ENCODE measurements at places on chromosomes 13 and 19.

DNA sequence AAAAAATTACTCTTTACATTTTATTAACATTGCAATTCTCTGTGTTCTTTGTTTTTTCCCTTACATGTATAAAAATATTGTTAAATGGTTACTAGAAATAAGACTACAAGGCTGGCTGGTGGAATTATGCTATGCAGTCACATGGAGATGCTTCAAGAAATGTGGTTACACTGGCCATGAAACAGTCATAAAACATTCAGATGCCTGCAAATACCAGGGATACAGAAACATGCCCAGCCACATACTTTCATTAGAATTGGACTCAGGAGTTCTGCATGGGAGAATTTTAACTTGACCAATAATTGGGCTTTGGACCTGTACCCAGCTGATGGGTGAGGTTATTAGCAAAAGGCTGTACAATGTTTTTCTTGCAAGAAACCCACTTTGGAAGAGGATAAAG lies 1407.7 kb upstream of the SLC10A2 start:
- no peak for DNase-seq

- DNase-seq = no peak
Measured at GRCh38 chr19:6343462-6343861, 10.1 kb upstream of the ACER1 start.

DNA sequence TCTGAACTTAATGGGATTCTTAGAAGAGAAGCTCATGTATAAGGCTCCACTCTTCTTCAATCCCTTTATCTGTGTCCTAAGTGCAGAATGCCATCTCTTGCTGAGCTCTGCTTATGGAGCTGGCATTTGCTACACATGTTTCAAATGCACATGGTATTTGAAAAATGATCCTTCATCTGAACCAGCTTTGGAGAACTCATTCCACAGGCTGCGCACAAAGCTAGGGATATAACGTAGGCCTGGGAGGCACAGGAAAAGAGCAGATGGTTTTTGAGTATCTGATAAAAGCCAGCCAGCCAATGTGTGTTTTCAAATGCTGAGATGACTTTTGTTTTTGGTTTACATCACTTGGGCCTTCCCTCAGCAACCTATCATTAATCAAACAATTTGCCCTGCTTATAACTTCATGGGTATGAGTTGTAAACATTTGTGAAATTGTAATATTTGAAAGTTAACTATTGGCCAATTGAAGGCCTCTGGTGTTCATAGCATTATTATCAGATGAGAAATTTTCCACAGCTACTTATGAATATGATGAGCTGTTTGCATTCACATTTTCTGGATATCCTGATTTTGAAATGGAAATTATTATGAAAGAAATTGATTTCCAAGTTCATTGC lies 729.0 kb downstream of the FGF9 start:
- DNase-seq = no peak

GRCh38 chr19:17873786-17874757 lies 2.3 kb downstream of the SLC5A5 start:
- peak; percentile 87 for DNase-seq

DNA sequence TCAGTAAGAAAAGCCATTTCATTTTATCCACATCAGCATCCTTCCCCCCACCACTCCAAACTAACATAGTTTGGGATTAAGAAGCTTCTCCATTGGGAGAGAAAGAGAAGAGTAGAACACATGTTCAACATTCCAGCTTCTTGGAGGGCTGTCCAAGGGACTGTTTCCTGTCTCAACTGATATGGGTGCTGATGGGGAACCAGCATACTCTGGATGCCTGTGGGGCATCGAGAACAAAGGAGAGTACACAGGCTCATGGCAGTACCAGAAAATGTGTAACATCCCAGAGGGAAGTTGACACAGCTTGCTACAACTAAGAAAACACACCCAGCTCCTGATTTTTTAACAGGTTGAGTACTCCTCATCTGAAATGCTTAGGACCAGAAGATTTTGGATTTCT lies 24.7 kb downstream of the SUCLA2 start:
- no peak for DNase-seq

- no peak for DNase-seq
Measured at GRCh38 chr13:22126433-22127021, 455.7 kb downstream of the FGF9 start.

DNA sequence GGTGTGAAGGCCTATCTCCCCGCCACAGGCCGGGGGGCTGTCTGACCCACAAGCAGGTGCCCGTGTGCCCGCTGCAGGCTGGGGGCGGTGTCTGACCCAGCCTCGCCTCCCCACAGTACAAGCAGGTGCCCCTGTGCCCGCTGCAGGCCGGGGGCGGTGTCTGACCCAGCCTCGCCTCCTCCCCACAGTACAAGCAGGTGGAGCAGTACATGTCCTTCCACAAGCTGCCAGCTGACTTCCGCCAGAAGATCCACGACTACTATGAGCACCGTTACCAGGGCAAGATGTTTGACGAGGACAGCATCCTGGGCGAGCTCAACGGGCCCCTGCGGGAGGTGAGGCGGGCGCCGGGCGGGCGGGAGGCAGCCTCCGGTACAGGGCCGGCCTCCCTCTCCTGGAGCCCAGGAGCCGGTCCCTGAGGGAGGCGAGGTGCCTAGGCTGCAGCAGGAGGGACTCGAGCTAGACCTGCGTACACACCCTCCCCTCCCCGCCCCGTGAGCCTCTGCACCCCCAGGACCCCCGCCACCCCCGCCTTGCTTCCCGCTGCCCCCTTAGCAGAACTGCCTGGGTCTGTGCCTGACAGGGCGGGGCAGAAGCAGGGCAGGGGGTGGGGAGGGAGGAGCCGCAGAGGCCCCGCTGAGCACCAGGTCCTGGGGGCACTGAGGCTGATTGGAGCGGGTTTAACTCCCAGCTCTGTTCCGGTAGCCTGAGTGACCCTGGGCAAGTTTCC lies 20.6 kb downstream of the HCN2 start:
- peak; percentile 79 for DNase-seq

DNA sequence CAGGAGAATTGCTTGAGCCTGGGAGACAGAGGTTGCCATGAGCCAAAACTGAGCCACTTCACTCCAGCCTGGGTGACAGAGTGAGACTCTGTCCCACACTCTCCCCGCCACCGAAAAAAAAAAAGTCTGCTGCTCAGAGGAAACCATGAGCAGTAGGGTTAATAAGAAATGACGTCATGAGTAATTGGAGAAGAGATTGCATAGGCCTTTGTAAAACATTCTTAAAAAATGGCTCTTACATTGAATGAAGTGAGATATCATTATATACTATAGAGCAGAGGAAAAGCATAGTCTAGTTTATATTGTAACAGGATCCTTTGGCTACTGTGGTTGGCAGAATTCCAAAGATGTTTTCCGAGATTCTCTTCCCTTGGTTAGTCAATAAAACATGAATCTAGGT lies 228.2 kb downstream of the PCDH20 start:
- no peak for DNase-seq

GRCh38 chr19:54017261-54017660 lies 25.8 kb downstream of the CACNG6 start:
- DNase-seq = no peak

DNA sequence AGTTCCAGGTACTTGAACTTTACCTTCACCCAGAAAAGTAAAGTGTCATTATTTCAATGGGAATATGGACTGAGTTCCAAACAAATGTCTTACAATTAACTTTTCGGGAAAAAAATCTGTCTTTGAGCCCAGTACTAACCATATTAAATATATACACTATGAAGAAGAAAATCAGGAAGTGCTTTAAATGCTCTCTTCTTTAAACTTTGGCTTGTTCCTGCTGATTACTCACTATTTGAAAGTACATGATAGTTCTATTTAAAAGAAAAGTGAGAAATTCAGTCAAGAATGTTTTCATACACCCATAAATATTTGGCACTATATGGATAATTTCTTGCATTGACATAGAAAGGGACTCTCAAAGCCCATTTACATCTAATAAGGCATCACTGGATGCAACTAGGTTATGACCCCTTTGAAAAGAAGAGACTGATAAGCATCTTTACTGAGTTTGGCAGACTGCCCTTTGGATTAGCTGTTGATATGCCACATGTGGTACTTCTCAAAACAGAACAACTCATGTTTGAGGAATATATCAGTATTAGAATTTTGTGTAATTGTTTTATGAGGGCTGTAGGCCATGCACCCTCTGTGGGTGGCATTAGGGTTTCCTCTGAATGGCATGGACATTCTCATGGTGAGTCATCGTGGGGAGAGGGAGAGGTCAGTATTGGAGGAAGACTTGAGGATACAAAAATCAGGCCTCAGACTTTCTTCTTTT lies 25.0 kb upstream of the VWA8 start:
- no peak for DNase-seq

GRCh38 chr13:94658926-94659597 lies 53.3 kb downstream of the SOX21 start:
- DNase-seq = no peak

DNA sequence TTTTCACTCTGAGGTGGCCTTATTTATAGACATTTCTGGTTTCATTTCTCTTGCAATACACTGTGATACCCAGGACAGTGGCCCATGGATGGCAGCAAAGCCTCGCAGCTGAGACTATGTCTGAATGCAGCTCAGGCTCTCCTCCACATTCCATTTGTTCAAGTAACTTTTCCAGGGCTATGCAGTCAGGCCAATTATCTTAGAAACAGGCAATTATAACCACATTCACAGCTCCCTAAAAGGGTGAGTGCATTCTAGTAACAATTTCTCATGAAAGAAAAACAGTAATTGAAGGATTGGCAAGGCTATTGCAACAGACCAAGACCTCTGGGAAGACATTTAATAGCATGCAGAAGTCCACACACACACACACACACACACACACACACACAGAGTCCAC lies 264.0 kb downstream of the TBC1D4 start:
- no peak for DNase-seq

DNA sequence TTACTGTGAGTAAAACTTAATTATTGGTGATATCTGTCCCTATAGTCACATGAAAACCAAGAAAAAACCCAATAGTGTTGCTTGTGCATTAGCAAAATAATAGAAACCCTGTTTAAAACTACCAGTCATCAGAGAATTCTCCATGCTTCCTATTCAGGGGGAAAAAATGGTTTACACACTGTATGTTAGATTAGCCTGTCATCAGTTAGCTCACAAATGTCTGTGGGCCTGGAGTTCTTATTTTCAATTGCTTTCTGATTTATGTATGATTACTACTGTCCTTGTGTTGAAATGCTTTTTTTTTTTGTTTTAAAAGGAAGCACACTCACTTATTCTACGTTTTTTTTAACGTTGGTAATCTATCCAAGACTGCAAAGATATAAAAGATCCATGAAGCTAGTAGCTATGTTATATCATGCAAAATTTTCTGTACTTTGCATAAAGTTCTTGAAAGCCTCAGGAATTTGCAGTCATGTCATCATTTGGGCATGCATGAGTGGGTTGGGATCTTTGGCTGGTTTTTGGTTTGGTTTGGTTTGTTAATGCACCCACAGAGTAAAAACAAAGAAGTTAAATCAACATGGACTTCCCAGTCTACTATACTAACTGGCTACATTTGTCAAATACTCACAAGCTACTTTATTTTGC lies 25.9 kb downstream of the RXFP2 start:
- DNase-seq = no peak

DNA sequence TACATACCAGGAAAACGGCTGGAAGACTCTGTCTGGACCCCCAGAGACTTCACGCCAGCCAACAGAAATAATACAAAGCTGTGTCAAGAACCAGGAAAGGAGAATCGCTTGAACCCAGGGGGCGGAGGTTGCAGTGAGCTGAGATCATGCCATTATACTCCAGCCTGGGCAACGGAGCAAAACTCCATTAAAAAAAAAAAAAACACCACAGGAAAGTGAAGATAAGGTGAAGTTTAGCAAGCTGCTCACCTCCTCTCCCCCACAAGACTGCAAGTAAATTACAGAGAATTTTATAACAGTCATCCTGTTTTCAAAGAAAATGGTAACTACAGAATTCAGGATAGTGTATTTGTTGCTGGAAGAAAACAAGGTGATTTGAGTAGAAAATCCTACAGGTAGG lies 984 bp upstream of the OR7G1 start:
- no peak for DNase-seq

DNA sequence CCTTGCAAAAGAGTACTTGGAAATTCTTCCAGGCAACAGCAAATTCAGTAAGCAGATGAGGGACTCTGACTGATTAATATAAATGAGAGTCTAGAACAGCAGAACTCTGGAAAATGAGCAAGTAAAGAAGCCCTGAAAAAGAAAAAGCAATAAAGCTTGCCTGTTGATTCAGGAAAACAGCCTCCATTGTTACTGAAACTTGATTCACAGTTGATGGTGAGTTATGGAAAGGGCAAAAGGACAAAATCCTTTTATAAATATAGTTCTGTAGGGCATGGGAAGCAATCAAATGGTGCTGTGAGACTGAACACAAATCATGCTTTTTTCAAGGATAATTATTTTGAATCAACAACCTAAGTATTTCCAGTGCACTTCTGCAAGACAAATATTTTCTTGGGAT lies 67.7 kb downstream of the IRS2 start:
- DNase-seq = no peak

GRCh38 chr13:75196147-75196837 lies 285.7 kb downstream of the TBC1D4 start:
- no peak for DNase-seq

- DNase-seq = no peak
Measured at GRCh38 chr19:47779524-47780214, 1.2 kb downstream of the SELENOW start.

GRCh38 chr19:6068711-6069110 lies 41.6 kb downstream of the RFX2 start:
- peak; percentile 28 for DNase-seq

- peak; percentile 91 for DNase-seq
Measured at GRCh38 chr13:98445340-98446233, 131.3 kb downstream of the STK24 start.

GRCh38 chr13:112624040-112624439 lies 36.1 kb upstream of the TUBGCP3 start:
- DNase-seq = no peak

GRCh38 chr19:45424191-45425058 lies 708 bp upstream of the ERCC1 start:
- peak; percentile 83 for DNase-seq

GRCh38 chr13:24619282-24619681 lies 60.9 kb upstream of the ATP12A start:
- DNase-seq = no peak

Measured in activated effector memory CD4-positive, alpha-beta T cell treated with anti-CD3 and anti-CD28 coated beads, Interleukin-2, amount 50 U/mL, for 16 hours (primary cell).